Esophagus squamous epithelium (tissue), 5 donors: ENCODE measurements at places on chromosomes 3 and 15. TPM values are rescaled to one million over a fixed set of nuclear protein-coding genes. Genes with fewer than 3 reads are reported as not detected.

DNA sequence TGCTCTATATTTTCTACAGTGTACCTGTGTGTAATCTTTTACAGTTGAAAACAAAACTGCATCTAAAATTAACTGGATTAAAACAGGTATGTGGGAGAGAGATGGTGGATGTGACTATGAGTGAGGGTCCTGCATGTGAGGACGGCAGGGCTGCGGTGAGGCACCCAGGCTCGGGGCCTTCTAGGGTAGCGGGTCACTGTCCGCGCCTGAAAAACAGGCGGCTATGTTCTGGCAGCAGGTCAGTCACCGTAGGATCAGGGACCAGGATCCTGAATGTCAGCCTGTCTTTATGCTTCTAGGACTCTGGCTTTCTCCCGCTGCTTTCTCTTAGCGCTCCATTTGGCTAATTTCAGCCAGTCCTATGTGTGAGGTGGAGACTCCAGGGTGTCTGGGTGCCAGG, 12.6 kb downstream of the TMEM40 start:
- no peak overlapping the region for H3K4me3 ChIP-seq
- DNase-seq: no peak
- H3K27ac ChIP-seq: no peak overlapping the region
- H3K36me3 ChIP-seq: no peaks in the 10 kb centered on the region
- no peaks in the 10 kb centered on the region for H3K27me3 ChIP-seq

GRCh38 chr3:113721636-113722035, 24.4 kb downstream of the NAA50 start:
- no peaks in the 10 kb centered on the region for H3K27me3 ChIP-seq
- H3K36me3 ChIP-seq: peaks cover 4% of the 10 kb centered on the region
- H3K4me1 ChIP-seq: no peaks in the 10 kb centered on the region
- H3K27ac ChIP-seq: no peak overlapping the region

Gene ARNT2
- 2.5 TPM for total RNA-seq

- no peak overlapping the region for H3K4me3 ChIP-seq
- H3K27ac ChIP-seq: no peak overlapping the region
- H3K36me3 ChIP-seq: no peaks in the 10 kb centered on the region
Measured at GRCh38 chr3:157113832-157114505, 46.0 kb downstream of the CCNL1 start.

- DNase-seq: no peak
- H3K27ac ChIP-seq: no peak overlapping the region
- no peaks in the 10 kb centered on the region for H3K27me3 ChIP-seq
- H3K4me1 ChIP-seq: peaks cover 3% of the 10 kb centered on the region
Measured at GRCh38 chr3:160049565-160049964, 60.9 kb downstream of the IL12A start.

GRCh38 chr3:196533260-196533681, 18.1 kb upstream of the SMCO1 start:
- DNase-seq: no peak
- no peaks in the 10 kb centered on the region for H3K36me3 ChIP-seq
- H3K4me1 ChIP-seq: peaks cover 23% of the 10 kb centered on the region
- H3K4me3 ChIP-seq: no peak overlapping the region

DNA sequence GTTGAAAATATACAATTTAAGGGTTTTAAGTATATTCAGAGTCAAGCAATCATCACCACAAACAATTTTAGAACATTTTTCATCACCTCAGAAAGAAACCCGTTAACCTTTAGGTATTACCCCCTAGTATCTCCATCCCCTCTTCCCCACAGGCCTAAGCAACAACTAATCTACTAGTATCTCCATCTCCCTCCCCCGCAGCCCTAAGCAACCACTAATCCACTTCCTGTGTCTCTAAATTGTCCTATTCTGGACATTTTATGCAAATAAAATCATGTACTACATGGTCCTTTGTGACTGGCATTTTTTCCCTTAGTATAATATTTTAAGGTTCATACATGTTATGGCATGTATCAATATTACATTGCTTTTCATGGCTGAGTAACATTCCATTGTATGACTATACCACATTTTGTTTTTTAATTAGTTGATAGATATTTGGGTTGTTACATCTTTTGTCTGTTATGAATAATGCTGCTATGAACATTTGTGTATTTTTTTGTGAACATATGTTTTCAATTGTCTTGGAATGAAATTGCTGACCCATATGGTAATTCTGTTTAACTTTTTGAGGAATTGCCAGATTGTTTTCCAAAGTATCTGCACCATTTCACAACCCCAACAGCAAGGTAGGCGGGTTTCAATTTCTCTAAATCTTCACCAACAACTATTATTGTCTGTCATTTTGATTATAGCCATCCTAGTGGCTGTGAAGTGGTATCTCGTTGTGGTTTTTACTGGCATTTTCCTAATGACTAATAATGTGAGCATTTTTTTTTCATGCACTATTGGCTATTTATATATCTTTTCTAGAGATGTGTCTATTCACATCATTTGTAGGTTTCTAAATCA, 215.6 kb upstream of the CD96 start:
- no peaks in the 10 kb centered on the region for H3K4me1 ChIP-seq
- DNase-seq: no peak
- no peak overlapping the region for H3K4me3 ChIP-seq
- H3K36me3 ChIP-seq: no peaks in the 10 kb centered on the region

DNA sequence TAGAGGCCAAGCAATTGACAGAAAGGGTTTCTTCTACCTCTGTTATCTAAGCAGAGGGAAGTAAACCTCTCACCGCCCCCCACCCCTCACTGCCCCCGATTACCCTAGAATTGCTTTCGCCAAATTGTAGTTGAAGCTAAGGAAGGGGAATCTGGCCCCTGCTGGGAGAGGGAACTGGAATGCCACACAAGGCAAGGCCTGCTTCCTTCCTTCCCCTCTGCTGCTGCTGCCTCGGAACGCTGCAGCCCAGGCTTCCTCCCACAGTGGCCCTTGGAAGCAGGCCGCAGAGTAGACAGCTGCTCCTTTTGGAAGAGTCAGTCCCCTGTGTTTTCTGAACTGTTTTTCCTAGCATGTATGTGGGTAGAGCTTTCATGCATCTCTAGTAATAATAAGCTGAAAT, 21.6 kb downstream of the RLBP1 start:
- no peaks in the 10 kb centered on the region for H3K27me3 ChIP-seq
- peaks cover 17% of the 10 kb centered on the region for H3K4me1 ChIP-seq
- H3K4me3 ChIP-seq: no peak overlapping the region

Gene DRD3
- total RNA-seq: not detected

- DNase-seq: no peak
- H3K27me3 ChIP-seq: no peaks in the 10 kb centered on the region
- no peak overlapping the region for H3K27ac ChIP-seq
- no peak overlapping the region for H3K4me3 ChIP-seq
Measured at GRCh38 chr15:39180483-39180933, 400.4 kb upstream of the THBS1 start.

- H3K27ac ChIP-seq: no peak overlapping the region
- peaks cover 11% of the 10 kb centered on the region for H3K4me1 ChIP-seq
- no peaks in the 10 kb centered on the region for H3K27me3 ChIP-seq
- H3K36me3 ChIP-seq: no peaks in the 10 kb centered on the region
- no peak overlapping the region for H3K4me3 ChIP-seq
Measured at GRCh38 chr3:4849136-4849535, 130.1 kb upstream of the BHLHE40 start.

GRCh38 chr15:70480196-70480856, 283.0 kb downstream of the UACA start:
- no peaks in the 10 kb centered on the region for H3K36me3 ChIP-seq
- peaks cover 4% of the 10 kb centered on the region for H3K4me1 ChIP-seq
- DNase-seq: no peak
- no peak overlapping the region for H3K4me3 ChIP-seq

DNA sequence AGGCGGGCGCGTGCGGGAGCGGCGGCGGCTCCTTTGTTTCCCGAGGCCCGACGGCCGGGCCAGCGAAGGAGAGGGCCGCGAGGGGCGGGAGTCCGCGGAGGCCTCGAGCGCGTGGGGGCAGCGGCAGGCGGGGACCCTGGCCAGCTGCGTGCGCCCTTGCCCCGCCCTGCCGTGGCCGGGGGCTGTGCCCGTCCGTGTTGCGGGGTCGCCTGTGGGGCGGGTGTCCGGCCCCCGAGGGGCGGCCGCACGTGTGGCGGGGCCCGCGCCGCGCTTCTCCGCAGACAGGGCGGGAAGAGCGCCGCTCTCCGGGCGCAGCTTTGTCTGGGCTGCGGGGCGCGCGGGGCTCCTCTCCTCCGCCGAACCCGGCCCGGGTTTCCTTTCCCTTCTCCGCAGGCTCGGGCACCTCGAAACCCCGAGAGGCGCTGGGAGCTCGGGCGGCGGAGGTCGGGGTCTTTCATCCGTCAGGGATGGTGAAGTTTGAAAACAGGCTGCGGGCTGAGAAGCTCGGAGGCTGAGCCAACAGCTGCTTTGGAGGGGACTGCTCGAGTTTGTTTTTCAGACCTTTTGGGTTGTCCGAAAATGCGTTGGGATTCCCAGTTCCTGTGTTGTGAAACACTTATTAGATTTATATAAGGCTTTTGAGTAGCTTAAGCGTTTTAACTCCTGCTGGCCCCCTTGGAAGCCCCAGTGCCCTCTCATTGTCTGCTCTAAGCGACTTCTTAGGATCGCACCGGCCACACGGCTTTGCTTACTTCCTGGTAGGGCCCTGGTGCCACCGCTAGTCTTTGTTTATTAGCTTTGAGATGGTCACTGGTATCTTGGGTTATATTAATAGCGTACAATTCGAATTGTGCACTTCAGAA, 817 bp downstream of the USP3 start:
- H3K27me3 ChIP-seq: no peaks in the 10 kb centered on the region
- H3K27ac ChIP-seq: peak overlapping the region; percentile 93
- H3K4me3 ChIP-seq: peak overlapping the region; percentile 69
- no peak for DNase-seq

Gene TMCO5A
- not detected for total RNA-seq

Gene TMEM212
- total RNA-seq: not detected

Gene SCAANT1
- total RNA-seq: not detected

DNA sequence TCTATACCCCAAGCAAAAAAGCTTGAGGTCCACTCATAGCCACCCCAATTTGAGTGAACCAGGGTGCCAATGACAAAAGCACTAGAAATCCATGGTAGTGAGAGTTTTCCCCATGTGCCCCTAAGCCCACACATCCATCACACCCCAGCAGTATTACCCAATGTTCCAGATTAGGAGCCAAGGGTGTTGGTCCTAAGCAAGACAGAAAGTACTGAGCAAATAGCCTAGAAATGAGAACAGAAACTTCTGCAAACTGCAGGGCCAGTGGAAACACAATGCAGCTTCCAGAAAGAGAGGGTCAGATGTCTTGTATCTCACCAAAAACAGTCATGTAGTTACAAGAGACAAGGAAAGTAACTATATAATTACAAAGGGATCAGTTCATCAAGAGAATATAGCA, 10.9 kb upstream of the OXTR start:
- H3K27me3 ChIP-seq: peaks cover 39% of the 10 kb centered on the region
- H3K4me3 ChIP-seq: no peak overlapping the region
- H3K4me1 ChIP-seq: no peaks in the 10 kb centered on the region
- no peak for DNase-seq
- no peak overlapping the region for H3K27ac ChIP-seq

GRCh38 chr3:15325228-15325627, 7.2 kb downstream of the SH3BP5 start:
- no peaks in the 10 kb centered on the region for H3K27me3 ChIP-seq
- H3K36me3 ChIP-seq: no peaks in the 10 kb centered on the region
- H3K27ac ChIP-seq: peak overlapping the region; percentile 30
- DNase-seq: no peak
- no peak overlapping the region for H3K4me3 ChIP-seq
- H3K4me1 ChIP-seq: peaks cover 95% of the 10 kb centered on the region

DNA sequence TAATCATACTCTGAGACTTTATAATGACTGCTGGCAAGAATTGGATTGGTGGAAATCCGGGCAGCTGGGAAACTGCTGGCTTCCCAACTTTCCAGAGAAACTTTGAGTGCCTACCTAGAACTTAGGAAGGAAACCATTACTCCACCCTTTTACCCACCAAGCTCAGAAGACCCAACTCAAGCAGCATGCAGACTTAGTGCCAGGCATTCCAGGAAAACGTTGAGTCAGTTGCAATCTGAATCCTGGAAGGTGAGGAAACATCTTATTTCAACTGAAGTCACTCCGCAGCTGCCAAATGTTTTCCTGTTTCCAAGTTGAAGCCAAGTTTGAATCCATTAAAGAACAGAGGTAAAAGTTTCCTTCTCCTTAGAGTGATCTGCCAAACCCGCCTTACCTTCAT, 126.5 kb downstream of the ZNF385D start:
- no peaks in the 10 kb centered on the region for H3K4me1 ChIP-seq
- H3K36me3 ChIP-seq: no peaks in the 10 kb centered on the region
- no peak overlapping the region for H3K4me3 ChIP-seq
- no peak overlapping the region for H3K27ac ChIP-seq

- H3K4me1 ChIP-seq: peaks cover 5% of the 10 kb centered on the region
- no peak for DNase-seq
- H3K36me3 ChIP-seq: no peaks in the 10 kb centered on the region
- H3K27me3 ChIP-seq: no peaks in the 10 kb centered on the region
- no peak overlapping the region for H3K4me3 ChIP-seq
Measured at GRCh38 chr3:112038863-112039262, 4.3 kb downstream of the TMPRSS7 start.

- no peak for DNase-seq
- no peaks in the 10 kb centered on the region for H3K36me3 ChIP-seq
- no peaks in the 10 kb centered on the region for H3K4me1 ChIP-seq
- no peak overlapping the region for H3K4me3 ChIP-seq
Measured at GRCh38 chr3:113157408-113158030, 53.8 kb upstream of the BOC start.

- peak overlapping the region; percentile 55 for H3K4me3 ChIP-seq
- DNase-seq: no peak
- peaks cover 14% of the 10 kb centered on the region for H3K27me3 ChIP-seq
- no peaks in the 10 kb centered on the region for H3K36me3 ChIP-seq
Measured at GRCh38 chr3:181713676-181714612, 2.2 kb downstream of the SOX2 start.

GRCh38 chr3:99911433-99911832, 93.8 kb downstream of the CMSS1 start:
- no peak overlapping the region for H3K4me3 ChIP-seq
- no peak overlapping the region for H3K27ac ChIP-seq
- no peaks in the 10 kb centered on the region for H3K4me1 ChIP-seq
- no peaks in the 10 kb centered on the region for H3K36me3 ChIP-seq
- DNase-seq: no peak

Gene ILDR1
- total RNA-seq: 3.3 TPM

DNA sequence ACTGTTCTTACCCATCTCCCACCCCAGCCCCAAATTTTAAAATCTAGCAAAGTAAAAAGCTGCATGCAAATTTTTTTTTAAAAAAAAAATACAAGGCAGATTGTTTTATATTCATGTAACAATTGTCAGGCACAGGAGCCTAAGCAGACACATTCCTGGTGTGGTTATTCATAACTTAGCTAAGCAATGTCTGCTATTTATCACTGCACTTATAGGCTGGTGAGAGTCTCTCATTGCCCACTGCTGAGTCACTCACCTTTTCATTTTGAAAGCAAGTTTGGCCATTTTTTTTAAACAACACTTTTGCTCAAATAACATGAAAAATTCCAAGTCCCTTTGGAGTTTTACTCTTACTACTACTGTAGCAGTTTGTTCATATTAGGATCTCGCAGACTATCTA, 413.9 kb downstream of the RBMS3 start:
- H3K27ac ChIP-seq: peak overlapping the region; percentile 83
- H3K27me3 ChIP-seq: no peaks in the 10 kb centered on the region
- DNase-seq: no peak
- no peak overlapping the region for H3K4me3 ChIP-seq
- no peaks in the 10 kb centered on the region for H3K36me3 ChIP-seq
